ENCODE measurements at places on chromosomes 7 and 10.

DNA sequence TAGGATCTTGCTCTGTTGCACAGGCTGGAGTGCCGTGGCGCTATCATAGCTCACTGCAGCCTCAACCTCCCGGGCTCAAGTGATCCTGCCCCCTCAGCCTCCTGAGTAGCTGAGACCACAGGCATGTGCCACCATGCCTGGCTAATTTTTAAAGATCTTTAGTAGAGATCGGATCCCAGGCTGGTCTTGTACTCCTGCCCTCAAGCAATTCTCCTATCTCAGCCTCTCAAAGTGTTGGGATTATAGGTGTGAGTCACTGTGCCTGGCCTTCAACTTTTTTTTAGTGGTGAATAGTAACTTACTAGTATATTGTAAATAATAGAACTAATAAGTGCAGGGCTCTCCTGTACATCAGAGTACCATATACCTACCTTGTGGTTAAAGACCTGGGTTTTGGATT is 52.1 kb upstream of the LMTK2 start:
- DNase-seq, result no peak

GRCh38 chr7:97771576-97771975 is 39.7 kb downstream of the TAC1 start:
- no peak for DNase-seq

DNA sequence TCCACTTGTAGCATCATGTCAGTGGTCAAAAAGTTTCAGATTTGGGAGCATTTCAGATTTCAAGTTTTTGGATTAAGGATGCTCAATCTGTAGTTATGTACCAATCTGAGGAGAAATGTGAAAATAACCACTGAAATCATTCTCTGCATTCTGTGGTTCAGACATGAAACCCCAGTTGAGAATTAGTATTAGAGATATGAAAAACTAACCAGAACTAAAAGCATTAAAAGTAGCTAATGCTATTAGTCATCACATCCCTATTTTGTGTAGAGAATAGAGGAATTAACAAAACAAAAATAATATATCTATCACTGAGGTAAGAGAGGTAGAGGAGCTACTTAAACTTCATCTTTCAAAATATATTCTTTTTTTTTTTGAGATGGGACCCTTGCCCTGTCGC is 28.0 kb downstream of the MICU1 start:
- no peak for DNase-seq

DNA sequence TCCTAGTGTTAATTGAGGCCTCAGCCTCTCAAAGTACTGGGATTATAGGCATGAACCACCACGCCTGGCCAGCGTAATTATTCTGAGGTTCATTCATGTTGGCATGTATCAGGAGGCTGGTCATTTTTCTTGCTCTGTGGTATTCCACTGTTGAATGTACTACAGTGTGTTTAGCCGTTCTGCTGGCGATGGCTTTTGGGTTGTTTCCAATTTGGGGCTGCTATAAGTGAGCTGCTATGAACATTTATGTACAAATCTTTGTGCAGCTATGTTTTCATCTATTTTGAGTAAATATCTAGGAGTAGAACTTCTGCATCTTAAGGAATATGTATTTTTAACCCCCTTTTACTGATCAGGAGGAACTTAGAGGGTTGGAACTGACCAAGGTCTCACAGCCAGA is 145.8 kb downstream of the AUTS2 start:
- no peak for DNase-seq

GRCh38 chr7:158062661-158063060 is 525.0 kb downstream of the PTPRN2 start:
- DNase-seq, result no peak

DNA sequence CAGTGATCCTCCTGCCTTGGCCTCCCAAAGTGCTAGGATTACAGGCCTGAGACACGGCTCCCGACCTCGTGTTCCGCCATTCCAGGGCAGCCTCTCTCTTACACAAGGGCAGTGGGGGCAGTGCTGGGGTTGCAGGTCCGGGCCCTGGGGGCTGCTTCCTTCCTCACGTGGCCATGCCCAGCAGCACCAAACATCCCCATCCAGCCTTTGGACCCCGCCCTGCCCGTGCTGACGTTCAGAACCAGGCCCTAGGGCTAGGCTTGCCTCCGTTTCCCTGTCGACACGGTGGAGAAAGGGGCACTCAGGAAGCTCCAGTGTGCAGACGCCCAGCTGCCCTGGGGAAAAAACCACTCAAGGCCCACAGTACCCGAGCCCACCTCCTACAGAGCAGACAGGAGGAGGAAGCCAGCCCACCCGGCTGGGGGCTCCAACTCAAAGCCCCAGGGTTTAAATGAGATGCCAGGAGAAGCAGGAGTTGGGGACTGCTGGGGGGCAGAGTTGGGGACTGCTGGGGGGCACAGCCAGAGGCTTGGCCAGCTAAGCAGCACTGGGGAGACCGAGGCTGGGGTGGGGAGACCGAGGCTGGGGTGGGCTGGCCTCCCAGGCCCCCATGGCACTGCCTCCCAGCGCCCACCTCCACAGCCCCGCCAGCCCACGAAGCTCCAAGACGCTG is 35.9 kb downstream of the ADAP1 start:
- no peak for DNase-seq

- DNase-seq, result peak; percentile 28
Observed at GRCh38 chr10:6203331-6204062, 765 bp downstream of the PFKFB3 start.

DNA sequence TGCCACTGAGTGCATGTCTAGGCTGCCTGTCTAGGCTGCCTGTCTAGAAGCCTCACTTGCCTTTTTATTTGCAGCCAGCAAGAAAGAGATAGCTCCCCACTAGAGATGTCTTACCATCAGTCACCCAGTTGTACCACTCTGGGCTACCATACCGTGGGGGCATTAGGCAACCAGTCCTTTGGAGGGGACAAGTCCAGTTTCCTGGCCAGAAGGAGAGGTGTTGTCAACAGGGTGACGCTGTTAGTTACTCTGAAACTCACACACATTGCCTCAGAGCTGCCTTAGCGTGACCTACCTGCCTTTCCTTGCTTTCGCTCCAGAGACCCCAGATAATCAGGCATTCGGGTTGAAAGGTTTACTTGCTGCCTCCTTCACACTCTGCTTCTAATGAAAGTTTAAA is 155.4 kb downstream of the CELF2 start:
- no peak for DNase-seq

- DNase-seq, result no peak
Observed at GRCh38 chr7:158077151-158077840, 510.3 kb downstream of the PTPRN2 start.

DNA sequence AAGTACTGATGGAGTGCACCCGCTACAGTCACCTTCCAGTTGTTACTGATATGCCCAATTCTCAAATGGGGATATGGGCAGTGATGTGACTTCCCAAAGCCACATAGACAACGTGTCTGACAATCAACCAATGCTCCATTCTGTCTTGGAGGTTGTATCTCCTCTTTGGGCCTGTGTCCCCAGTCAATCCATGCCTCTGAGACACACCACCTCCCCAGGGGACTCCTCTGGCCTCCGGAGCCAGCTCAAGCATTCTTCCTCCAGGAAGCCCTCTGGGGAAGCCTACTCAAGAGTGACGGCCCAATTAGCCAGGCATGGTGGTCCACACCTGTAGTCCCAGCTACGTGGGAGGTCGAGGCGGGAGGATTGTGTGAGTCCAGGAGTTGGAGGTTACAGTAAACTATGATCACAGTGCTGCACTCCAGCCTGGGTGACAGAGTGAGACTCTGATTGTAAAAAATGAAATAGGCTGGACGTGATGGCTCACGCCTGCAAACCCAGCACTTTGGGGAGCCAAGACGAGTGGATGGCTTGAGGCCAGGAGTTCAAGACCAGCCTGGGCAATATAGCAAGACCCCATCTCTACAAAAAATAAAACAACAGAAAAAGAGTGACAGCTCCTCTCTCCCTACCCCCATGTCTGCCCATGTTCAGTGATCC is 99.5 kb upstream of the TNRC18 start:
- no peak for DNase-seq

GRCh38 chr10:133515471-133515870 is 11.7 kb upstream of the CYP2E1 start:
- DNase-seq, result no peak

- no peak for DNase-seq
Observed at GRCh38 chr10:130929422-130930325, 381.8 kb downstream of the TCERG1L start.

DNA sequence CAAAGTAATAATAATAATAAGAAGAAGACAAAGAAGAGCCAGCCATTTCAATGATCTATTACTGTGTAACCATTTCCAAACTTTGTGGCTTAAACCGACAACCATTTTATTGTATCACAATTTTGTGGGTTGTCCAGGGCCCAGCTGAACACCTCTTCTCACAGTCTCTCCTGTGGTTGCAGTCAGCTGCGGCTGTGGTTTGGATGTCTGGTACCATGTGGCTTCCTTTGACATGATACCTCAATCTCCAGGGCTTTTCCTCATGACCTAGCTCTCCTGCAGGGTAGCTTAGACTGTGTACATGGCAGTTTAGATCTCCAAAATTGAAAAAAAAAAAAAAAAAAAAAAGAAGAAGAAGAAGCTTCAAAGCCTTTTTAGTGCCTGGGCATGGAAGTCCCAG is 72.6 kb upstream of the NFKB2 start:
- peak; percentile 32 for DNase-seq

GRCh38 chr10:104659809-104660208 is 18.7 kb downstream of the SORCS3 start:
- DNase-seq, result no peak

DNA sequence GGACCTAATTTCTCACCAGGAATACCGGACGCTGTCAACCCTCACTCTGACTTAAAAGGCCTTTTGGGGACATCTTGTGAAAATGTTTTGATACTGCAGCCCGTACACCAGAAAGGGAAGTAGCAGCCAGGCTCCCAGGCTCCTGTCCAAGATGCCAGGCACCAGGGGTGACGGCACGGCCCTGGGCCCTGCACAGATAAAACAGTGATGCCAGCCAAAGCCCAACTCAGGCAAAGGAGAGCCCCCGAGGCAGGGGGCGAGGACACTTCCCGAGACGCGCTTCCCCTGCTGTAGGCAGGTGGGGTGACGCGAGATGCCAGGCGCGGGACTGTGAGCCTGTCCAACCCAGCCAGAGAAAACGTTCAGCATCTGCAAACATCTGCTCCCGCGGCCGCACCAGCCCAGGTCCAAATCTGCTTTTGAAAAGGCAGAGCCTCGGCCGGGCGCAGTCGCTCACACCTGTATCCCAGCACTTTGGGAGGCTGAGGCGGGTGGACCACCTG is 15.7 kb downstream of the ZFAND2A start:
- no peak for DNase-seq

GRCh38 chr7:32023376-32023775 is 46.8 kb downstream of the PDE1C start:
- no peak for DNase-seq

DNA sequence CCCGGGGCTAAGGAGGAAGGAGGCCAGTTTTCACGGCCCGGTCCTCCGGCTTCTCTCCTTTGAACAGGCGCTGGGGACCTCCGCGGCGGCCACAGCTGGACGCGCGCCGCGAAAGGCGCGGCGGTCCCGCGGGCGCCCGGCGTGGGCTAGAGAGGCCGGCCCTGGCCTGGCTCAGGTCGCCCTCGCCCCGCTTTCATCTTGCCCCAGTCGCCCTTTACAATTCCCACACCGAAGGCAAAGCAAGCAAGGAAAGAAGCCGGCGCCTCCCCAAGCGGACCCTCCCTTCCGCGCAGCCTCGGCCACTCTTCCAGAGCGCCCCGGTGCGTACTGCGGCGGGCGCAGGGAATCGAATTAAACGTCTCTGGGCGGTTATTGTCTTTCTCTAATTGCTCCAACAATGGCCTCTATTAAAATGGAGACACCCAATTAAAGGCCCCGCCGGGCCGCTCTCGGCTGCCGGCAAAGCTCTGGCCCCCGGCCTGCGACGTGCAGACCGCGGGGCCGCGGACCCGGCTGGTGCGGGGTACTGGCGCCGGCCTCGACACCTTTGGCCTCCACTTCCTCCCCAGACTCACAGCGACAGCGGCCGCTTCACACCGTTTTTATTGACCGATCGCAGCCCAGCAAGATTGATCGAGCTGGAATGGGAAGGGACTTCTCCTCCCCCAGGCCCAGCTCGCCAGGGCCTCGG is 4.5 kb upstream of the GATA3 start:
- DNase-seq, result no peak

GRCh38 chr7:45644237-45644636 is 70.1 kb downstream of the ADCY1 start:
- no peak for DNase-seq

DNA sequence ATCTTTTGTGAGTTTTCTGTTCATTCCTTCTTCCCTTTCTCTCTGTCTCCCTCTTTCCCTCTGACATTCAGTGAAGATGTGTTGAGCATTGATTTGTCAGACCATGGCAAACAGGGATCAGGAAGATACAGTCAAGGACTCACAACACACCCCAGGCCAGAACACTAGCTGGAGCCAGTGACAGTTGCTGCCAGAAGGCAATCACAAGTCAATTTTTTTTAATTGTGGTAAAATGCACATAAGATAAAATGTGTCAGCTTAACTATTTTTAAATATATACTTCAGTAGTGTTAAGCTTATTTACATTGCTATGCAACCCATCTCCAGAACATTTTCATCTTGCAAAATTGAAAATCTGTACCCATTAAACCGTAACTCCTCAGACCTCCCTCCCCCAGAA is 62.6 kb downstream of the TEX36 start:
- no peak for DNase-seq

- DNase-seq, result no peak
Observed at GRCh38 chr7:43071604-43072003, 40.8 kb upstream of the HECW1 start.

DNA sequence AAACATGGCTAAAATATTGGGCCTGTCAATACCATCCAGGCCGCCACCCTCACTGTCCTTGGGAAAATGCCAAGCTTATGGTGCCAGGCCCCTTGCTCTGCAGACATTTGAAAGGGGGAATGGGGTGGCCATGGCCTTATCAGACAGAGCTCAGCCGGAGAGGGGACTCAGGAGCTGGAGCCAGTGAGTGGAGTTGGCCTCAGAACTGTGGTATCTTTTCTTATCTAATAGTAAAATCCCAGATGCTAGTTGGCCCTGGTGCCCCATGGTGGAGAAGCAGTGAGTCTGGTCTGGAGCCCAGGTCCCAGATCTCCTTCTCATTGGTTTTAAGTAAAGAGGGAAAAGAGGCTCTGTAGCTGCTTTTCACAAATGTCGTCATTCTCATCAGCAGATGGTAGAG is 49.6 kb upstream of the SORCS3 start:
- DNase-seq, result no peak

DNA sequence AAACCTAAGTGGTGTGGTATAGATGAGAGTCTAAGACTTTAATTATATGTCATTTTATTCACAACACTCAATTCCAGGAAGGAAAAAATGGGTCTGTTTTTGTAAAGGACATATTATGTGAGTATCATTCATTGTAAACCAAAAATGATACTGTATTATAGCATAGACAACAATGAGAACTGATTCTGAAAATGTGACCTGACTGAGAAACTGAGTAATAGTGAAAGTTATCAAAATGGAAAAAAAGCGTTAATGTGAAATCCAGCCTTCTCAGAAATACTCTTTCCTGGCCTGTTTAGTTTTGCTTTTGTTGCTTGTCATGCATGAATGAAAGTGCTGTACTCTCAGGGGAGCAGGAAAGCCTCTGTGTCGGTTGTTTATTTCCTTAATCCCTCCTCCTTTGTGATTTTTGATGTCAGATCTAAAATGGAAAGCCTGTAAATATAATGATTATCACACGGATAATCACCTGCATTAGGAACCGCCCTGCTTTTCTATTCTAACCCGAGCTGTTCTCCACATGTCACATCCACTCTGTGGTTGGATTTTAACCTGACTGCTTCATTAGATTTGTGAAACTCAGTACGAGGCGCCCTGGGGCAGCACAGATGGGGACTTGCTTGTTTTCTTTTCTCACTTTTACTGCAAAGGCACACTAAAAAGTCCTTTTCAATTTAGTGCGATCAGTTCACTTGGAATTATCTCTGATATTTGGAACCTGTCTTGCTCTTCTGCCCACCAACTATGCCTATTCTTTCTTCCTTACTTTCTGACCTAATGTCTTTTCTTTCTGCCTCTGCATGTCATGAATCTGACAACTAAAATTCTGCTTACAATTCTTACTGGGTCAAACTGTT is 240.9 kb upstream of the KAT6B start:
- DNase-seq, result peak; percentile 13

Data from effector memory CD8-positive, alpha-beta T cell (primary cell).